ENCODE measurements at places on chromosomes 13 and 19.

DNA sequence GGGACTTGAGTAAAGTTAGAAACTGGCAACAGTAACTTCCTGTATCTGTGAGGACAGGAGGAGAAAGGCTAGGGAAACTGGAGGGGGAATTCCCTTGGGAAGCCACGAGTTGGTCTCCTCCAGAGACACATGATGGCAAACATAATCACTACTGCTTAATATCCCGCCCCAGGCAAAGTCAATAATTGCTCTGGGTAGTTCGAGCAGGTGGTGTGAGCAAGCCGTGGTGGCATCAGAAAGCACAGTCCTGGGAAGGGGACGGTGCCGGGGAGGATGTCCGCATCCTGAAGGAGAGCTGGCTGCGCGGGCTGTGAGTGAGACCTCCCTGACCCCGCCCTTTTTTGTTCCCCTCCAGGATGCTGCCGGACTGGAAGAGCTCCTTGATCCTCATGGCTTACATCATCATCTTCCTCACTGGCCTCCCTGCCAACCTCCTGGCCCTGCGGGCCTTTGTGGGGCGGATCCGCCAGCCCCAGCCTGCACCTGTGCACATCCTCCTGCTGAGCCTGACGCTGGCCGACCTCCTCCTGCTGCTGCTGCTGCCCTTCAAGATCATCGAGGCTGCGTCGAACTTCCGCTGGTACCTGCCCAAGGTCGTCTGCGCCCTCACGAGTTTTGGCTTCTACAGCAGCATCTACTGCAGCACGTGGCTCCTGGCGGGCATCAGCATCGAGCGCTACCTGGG is 1.4 kb downstream of the FFAR2 start:
- peak; percentile 61 for DNase-seq

DNA sequence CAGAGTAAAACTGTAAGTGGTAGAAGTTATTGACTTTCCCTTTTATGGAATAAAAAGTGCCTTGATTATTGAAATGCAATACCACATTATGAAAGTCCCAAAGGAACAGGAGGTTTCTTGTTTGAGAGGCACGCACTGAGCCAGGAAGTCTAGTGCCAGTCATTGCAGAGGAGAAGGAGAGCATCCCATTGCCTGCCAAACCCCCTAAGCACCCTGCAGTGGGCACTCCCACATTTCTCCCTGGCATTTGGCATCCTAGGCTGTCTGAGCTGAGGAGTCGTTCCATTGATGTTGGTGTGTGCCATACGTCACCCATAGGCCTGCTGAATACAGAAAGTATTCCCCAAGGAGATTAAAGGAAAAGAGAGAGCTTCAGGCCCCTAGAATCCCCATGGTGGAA is 85.7 kb upstream of the MBNL2 start:
- no peak for DNase-seq

GRCh38 chr19:5863030-5863665 is 7.2 kb downstream of the FUT5 start:
- DNase-seq = no peak

- peak; percentile 85 for DNase-seq
Measured at GRCh38 chr19:36771261-36772231, 1.1 kb downstream of the ZNF850 start.

DNA sequence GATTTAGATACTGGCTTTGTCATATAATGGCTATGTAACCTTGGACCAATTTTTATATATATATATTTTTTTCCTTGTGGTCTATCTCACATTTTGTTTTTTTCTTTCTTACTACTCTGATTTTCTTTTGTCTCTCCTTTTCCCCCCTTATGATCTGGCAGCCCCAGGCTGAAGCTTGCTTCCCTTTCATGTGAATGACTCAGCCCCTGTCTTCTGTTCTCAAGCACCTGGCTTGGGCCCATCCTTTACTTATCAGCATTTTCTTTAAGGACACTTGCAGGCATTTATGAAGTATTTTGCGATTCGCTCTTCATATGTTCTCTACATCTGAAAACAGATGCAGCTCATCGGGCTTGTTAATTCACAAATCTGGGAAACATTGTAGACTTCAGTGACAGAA is 163.6 kb downstream of the SPRY2 start:
- DNase-seq = no peak

Data from small intestine (tissue), 16 donors.